ENCODE measurements at places on chromosomes 3 and 15. TPM values are rescaled to one million over a fixed set of nuclear protein-coding genes. Genes with fewer than 3 reads are reported as not detected.

DNA sequence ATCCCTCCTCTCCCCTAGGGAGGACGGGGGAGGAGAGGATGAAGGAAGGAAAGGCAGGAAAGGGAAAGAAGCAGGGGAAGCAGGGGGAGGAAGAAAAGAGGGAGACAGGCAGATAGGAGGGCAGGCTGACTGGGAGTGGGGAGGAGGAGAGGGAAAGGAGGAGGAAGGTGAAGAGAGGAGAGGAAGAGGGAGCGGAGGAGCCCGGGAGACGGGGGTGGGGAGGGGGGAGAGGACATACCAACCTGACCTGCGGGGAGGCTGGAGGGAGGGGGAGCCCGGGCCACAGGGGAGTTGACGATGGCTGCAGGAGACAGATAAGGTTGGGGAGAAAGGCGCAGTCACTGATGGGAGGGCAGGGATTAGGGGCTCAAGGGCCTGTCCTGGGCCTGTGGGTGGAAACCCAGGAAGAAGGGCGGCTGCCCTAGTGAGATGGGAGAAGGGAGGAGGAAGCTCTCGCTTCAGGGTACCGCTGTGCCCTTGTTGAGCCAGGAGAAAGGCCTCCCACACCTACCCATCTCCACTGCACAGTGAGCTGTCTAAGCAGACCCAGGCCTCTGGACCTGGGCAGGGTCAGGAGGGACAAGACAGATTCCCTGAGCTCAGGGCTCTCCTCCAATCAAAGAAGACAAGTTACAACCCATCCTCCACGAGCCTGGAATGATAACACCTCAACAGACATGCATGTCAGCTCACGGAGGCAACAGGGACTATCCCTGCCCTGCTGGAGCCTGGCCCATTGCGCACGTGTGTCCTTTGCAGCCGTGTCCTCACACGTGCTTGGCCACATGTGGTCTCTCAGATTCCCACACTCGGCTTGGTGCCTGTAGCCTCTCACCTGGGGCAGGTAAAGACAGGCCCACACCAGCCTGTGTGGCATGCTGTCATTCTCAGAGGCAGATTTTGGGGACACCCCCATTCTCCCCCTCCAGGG lies 27.9 kb downstream of the C3orf18 start:
- DNase-seq: no peak

DNA sequence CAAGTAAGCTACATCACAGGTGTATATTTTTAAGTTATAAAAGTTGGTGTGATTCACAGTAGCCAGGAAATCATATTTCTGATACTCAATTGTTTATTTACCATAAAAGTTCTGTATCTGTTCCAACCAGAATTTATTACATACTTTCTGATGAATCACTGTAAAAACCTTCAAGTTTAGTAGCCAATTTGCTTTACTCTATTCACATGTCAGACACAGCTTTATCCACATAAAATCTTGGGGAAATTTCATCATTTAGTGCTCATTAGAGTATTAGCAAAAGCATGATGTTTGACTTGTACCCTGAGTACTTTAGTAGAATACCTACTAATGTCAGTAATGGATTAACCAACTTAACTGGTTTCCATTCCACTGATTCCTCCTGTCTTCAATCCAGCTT lies 249.8 kb downstream of the POLQ start:
- DNase-seq: no peak

- no peak for DNase-seq
Measured at GRCh38 chr3:38031022-38031994, 1.9 kb upstream of the PLCD1 start.

- no peak for DNase-seq
Measured at GRCh38 chr3:60752809-60753208, 498.4 kb downstream of the FHIT start.

GRCh38 chr3:185308126-185308754 lies 54.4 kb upstream of the EHHADH start:
- peak; percentile 44 for DNase-seq

GRCh38 chr15:36924034-36924433 lies 176.3 kb downstream of the MEIS2 start:
- peak; percentile 63 for DNase-seq

- peak; percentile 89 for DNase-seq
Measured at GRCh38 chr3:32502118-32502945, at the start of gene CMTM6. Gene CMTM6, minus strand, starts transcription at chr3:32502852. Its CDS starts 107 bp downstream, at chr3:32502745.

- peak; percentile 11 for DNase-seq
Measured at GRCh38 chr3:189260556-189261493, 89.1 kb downstream of the TPRG1 start.

DNA sequence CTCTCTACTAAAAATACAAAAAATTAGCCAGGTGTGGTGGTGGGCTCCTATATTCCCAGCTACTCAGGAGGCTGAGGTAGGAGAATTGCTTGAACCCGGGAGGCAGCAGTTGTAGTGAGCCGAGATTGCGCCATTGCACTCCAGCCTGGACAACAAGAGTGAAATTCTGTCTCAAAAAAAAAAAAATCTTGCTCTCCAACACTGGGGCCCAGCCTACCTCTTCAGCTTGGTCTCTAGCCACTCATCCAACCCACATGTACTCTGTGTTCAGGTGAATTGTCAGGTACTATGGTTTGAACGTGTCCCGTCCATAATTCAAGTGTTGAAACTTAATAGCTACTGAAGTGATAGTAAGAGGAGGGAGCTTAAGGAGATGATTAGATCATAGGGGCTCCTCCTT lies 22.4 kb upstream of the RAB7A start:
- no peak for DNase-seq

DNA sequence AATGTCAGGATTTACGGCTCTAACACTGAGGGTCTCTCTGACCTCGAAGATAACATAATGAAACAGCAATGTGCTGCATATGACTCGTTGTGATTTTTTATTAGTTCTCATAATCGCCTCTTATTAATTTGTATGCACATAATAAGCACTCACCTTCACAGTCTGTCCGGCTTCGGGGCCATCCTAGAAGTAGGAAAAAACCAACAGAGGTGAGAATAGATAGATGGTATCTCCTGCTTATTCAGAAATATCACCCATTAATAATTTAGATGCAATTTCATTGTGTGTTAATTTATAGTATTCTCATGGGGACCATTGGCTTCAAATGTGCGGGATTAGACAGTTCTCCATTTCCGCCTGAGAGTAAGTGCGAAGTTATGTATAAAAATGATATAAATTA lies 961.4 kb upstream of the CFAP20DC start:
- DNase-seq: no peak

- DNase-seq: no peak
Measured at GRCh38 chr3:9785602-9786001, 6.7 kb downstream of the TADA3 start.

- DNase-seq: no peak
Measured at GRCh38 chr15:70525551-70525950, 237.8 kb downstream of the UACA start.

GRCh38 chr3:120022729-120023128 lies 71.5 kb downstream of the GSK3B start:
- DNase-seq: no peak

- DNase-seq: no peak
Measured at GRCh38 chr15:59255680-59256336, 49.2 kb downstream of the LDHAL6B start.

GRCh38 chr3:58141766-58142345 lies 68.9 kb downstream of the DNASE1L3 start:
- DNase-seq: no peak

DNA sequence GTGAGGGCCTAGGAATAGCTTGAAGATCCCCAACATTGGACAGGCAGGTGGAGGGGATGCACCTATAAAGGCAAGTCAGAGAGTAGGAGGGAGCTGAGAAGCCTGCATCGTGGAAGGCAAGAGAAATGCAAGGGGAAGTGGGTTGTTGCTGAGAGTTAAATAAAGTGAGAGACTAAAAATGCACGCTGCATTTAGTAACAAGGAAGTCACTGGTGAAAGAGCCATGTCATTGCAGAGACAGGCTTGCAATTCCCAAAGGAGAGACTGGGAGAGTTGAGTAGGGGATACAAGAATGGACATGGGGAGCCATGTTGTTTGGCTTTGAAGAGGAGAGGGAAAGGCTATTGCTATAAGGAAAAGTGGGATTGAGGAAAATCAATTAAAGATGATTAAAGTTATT lies 77.0 kb upstream of the HEG1 start:
- DNase-seq: no peak

GRCh38 chr15:75659928-75660645 lies 12.4 kb downstream of the SNX33 start:
- DNase-seq: peak; percentile 10

GOLGA8G gene
- not detected for polyA plus RNA-seq

HAUS2 gene
- 15.9 TPM for polyA plus RNA-seq

GREM1 gene
- polyA plus RNA-seq: 4.4 TPM

SAMD7 gene
- polyA plus RNA-seq: not detected

MESP1 gene
- 17.5 TPM for polyA plus RNA-seq

CCR8 gene
- not detected for polyA plus RNA-seq

CHRM5 gene
- polyA plus RNA-seq: 4.4 TPM

GABPB1 gene
- polyA plus RNA-seq: 11.3 TPM

DNAH12 gene
- not detected for polyA plus RNA-seq

STRIT1 gene
- polyA plus RNA-seq: not detected

ZNF654 gene
- 2.2 TPM for polyA plus RNA-seq

HIGD2B gene
- polyA plus RNA-seq: not detected

RIOX2 gene
- polyA plus RNA-seq: 3.2 TPM

TM4SF1 gene
- polyA plus RNA-seq: 41.2 TPM

All from brain (organoid and tissue), 16 donors.